ENCODE measurements at places on chromosomes 1 and 21.

GRCh38 chr1:206907304-206907991, 10.2 kb downstream of the IL24 start:
- no peak for DNase-seq

GRCh38 chr1:232263452-232263851, 366.5 kb downstream of the SIPA1L2 start:
- DNase-seq = no peak

GRCh38 chr21:16535102-16535422, 805.3 kb downstream of the USP25 start:
- DNase-seq = no peak

DNA sequence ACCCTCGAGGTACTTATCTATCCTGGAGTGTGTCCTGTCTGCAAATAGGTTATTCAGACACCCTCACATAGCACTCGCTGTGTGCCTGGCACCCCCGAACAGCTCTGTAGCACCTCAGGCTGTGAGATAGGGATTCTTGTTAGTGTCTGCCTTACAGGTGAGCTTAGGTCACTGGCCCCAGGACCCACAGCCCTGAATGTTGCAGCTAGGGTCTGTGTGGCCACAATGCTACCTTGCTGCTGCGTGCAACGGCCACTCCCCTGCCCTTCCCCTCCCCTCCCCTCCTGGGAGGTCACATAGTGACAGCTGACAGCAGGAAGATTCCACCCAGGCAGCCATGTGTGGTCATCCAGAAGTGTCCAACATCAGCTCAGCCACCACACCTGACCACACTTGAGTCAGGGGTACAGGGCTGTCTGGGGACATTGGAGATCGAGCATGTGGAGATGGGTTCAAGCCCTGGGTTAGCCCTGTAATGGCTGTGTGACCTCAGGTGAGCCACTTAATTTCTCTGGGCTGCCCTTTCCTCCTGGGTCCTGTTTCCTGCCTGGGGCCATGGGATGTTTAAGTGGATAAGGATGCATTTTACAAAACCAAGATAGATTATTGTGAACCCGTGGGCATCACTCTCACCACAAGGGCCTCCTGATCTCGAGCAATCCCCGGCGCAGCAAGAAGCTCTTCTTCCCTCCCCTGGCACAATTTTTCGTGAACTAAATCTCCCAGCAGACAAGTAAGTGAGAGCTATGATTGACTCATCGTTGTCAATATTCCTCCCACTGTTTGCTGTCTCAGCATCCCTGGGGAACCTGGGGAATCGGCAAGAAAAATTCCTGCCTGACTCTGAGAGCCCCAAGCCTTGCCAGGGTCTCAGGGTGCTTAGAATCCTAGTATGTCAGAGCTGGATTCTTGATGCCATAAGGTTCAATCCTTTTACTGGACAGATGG, 208.7 kb downstream of the PTPRU start:
- no peak for DNase-seq

GRCh38 chr1:203182387-203182953, 4.0 kb downstream of the CHI3L1 start:
- no peak for DNase-seq

DNA sequence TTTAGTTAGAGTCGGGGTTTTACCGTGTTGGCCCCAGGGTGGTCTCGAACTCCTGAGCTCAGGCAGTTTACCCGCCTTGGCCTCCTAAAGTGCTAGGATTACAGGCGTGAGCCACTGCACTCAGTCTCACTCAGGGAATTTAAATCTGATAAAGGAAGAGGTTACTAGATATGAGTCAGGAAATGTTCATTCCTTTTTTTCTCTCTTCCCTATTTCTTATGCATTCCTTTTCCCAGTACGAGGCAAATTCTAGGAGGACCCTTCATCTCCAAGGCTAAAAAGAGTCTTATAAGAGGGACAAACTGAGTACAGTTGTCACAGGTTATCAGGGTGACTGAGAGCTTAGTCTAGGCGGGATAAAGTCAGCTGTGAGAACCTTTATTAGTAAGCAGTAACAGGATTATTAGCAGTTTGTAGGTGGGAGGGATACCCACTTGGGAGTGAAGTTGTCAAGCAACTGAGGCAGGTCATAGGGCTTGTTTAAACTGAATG, 9.1 kb downstream of the MACF1 start:
- DNase-seq = no peak

GRCh38 chr1:201399352-201400126, 415 bp upstream of the LAD1 start:
- DNase-seq = no peak

GRCh38 chr1:197987294-197987693, 70.1 kb downstream of the LHX9 start:
- DNase-seq = no peak

- DNase-seq = no peak
Observed at GRCh38 chr1:111553196-111553595, 49.8 kb upstream of the ADORA3 start.

DNA sequence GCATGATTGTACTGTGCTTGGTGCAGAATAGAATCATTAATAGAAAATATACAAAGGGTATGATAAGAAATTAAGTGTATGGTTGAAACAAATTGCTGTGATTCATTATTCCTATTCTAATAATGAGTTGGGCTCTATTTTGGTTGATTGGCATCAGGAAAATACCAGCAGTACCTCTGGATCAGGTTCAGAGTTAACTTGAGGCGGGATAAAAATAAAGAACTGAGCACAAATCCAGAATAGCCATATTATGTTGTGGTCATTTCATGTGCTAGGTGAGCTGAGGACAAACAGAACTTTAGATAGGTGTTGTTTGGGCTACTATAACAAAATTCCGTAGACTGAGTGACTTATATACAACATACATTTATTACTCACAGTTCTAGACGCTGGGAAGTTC, 60.7 kb upstream of the GCLM start:
- DNase-seq = no peak

DNA sequence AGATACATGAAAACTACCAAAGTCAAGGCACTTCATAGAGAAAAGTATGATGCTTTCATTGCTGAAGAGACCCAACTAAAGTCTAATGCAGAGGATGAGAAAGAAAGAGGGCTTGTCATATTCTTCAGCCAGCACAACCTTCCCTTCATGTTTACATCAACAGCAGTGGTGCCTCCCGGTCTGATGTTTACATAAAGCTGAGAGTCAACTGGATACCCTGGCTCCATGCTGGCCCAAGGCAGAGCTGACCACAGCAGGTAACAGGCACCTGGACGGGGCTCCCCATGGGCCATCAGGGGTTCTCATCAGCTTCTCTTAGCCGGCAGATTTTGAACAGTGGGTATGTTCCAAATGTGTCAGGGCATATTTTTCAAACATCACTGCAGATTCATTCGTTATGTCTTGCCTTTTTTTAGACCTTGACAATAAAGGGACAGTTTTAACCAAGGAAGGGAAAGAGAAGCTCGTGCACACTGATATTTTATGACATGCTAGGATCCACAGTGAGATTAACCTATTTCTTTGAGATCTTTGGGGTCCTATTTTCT, 117.1 kb downstream of the NRIP1 start:
- no peak for DNase-seq

DNA sequence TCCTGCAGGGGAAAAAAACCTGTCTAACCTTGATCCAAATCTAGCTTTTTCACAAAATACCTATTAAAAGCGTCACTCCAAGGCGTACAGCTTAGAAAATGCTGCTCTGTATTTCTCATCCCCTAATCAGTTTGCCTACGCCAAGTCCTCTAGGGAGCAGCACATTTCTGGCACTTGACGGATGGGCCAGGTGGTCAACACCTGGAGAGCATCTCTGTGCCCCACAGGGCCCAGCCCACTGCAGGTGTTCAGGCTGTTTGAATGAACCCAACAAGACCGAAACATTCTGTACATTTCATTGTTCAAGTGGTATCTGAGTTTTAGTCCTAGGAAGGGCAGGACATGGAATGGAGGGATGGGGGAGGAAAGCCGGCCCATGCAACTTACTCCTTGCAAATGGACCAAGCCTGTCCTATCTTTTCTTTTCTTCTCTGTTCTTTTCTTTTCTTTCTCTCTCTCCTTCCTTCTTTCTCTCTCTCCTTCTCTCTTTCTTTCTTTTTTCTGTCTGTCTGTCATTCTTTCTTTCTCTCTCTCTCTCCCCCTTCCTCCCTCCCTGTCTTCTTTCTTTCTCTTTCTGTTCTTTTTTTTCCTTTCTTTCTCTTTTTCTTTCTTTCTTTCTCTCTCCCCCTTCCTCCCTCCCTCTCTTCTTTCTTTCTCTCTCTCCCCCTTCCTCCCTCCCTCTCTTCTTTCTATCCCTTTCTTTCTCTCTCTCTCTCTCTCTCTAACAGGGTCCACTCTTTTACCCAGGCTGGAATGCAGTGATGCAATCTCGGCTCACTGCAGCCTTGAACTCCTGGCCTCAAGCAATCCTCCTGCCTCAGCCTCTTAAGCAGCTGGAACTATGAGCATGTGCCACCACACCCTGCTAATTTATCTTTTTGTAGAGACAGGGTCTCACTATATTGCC, 29.1 kb downstream of the IGFN1 start:
- DNase-seq = no peak

DNA sequence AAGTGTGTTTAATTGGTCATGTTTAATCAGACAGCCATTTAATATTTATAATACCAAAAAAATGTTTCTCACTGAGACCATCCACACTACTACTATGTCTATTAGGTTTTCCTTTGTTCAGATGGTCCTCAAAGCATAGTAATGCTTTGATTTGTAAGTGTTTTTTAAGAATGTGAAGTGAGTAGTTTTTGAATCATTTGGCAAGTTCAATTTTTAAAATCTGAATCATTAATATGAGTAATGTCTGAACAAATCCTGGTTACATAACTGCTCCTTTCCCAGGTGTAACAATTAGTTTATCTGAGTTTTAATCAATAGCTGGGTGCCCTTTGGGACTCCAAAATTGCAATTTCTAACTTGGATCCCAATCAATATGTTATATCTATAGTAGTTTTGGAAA, 23.5 kb upstream of the RPL5 start:
- DNase-seq = no peak

- DNase-seq = no peak
Observed at GRCh38 chr1:178609015-178609414, 96.1 kb downstream of the TEX35 start.

GRCh38 chr1:53643041-53643880, 95.7 kb downstream of the GLIS1 start:
- no peak for DNase-seq

- DNase-seq = no peak
Observed at GRCh38 chr1:86517336-86517735, 29.5 kb upstream of the CLCA4 start.

- no peak for DNase-seq
Observed at GRCh38 chr1:227907439-227908015, 40.2 kb downstream of the WNT9A start.

- DNase-seq = no peak
Observed at GRCh38 chr1:57204942-57205787, 218.7 kb downstream of the DAB1 start.

- DNase-seq = no peak
Observed at GRCh38 chr1:147091801-147092200, 80.5 kb downstream of the PRKAB2 start.

DNA sequence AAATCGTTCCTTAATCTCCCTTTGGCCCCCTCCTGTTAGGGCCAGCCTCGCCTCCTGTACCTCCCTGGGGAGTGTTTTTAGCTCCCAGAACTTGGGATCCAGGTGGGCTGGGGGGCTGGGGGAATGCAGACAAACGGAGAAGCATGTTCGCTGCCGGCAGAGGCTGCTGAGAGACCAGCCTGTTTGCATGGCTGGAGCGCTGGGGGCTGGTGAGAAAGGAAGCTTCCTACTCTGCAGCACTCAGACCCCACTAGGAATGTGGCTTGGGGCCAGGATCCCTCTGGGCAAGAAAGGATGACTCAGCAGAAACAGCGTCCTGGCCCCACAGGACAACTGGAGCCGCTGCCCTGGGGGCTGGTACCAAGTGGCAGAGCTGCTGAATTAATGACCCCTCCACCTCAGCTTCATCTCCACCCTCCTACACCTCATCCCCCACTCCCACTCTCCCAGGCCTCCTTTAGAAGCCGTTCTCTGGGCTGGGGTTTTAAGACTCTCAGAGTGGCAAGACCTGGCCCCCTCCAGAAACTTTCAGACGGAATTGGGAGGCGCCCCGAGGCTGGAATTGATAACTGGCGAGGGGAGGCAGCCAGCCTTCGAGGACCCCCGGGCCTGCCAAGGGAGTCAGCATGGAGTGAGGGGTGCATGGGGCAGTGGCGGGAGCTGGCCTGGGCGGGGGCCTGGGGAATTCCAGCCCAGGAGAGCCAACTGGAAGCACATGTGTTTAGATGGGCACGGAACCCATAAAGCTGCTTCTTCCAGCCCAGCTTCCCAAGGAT, 28.5 kb upstream of the EPS8L3 start:
- no peak for DNase-seq

DNA sequence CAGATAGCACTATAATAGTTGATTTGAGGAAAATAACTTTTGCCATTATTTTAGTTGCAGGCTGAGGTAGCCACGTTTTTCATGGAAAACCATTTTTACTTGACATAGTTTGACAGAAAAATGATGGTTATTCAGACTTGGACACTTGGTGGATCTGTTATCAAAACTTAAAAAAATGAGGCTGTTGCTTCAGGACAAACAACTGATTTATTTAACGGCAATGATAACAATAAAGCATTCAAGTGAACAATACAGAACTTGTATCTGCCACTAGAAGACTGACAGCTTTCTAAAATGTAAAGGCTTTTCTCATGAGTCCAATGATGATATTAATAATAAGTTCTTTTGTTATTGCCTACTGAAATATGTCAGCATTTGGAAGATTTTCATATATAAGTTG, 322.9 kb downstream of the BRINP3 start:
- DNase-seq = no peak

GRCh38 chr1:41673378-41673777, 188.9 kb upstream of the EDN2 start:
- no peak for DNase-seq

GRCh38 chr1:235442788-235443429, 61.3 kb downstream of the B3GALNT2 start:
- no peak for DNase-seq

GRCh38 chr1:244955661-244956060, 91.3 kb upstream of the HNRNPU start:
- no peak for DNase-seq

DNA sequence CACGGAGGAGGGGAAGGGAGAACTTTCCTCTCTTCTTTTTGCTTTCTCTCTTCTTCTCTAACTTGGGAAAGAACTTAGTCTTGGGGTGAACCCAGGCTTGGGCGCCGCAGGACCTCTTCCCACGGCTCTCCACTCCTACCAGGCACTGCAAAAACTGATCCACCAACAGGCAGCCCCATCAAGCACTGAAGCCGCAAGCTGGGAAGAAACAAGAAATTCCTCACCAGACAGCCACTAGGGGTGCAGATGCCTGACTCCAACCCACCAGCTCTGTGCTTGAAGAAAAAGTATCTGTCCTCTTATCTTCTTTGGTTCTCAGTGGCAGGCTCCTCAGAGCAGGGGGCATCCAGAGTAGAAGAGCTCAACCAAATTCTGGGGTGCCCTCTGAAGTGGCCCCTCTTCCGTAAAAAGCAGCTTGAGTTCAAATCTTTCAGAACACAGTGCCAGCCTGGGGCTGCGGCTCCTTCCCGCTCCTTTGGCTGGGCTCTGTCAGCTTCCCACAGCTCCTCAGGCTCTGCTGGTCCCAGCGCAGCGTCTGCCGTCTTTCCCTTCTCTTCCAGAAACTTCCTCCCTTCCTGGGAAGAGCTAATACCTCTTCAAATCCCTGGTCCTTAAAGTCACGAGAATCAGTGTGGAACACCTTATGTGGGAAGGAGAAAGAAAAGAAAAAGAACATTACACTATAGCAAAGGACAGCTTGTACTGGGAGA, 2.4 kb downstream of the SLC41A1 start:
- no peak for DNase-seq

GRCh38 chr1:241899210-241899609, 51.2 kb downstream of the EXO1 start:
- no peak for DNase-seq
